ENCODE measurements at places on chromosomes 11 and 22. TPM values are rescaled to one million over a fixed set of nuclear protein-coding genes. Genes with fewer than 3 reads are reported as not detected.

DNA sequence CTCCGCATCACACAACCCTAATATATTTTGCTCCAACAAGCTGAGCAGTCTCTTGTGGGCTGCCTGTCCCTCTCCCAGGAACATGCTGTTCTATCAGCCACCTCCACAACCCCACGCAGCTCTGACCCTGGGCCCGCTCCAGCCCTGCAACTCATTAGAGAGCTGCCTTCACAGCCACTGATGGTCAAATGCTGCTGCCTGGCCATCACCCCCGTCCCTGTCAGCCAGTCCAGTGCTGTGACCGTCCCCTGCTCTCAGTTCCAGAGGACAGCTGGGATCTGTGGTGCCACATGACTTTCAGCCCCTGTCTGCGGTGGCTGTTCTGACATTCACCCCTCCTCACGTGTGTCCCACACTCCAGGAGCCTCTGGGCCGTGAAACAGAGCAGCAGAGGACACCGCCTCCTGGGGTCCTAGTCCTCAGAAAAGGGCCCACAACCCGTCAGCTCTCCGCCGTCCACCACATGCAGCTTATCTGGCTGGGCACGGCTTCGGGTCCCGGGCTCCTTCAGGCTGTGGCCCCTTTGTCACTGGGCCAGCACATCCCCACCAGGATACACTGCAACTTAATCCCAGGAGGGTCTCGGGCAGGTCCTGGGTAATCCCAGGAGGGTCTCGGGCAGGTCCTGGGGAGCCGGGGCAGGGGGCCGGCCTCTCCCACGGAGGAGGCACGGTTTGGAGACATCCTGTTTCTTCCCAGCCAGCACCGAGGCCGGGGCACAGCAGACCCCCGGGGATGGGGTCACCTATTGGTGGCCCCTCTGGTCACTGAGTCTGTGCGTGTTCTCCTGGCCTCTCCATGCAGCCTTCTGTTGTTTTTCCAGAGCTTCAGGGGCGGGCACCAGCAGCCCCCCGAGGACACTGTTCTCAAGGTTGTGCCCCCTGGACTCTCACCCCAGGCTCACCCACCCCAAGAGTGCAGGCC is 15.1 kb downstream of the CRELD2 start:
- DNase-seq, result peak; percentile 42

MED15 gene
- 134 TPM for total RNA-seq

SYCE3 gene
- not detected for total RNA-seq

DNA sequence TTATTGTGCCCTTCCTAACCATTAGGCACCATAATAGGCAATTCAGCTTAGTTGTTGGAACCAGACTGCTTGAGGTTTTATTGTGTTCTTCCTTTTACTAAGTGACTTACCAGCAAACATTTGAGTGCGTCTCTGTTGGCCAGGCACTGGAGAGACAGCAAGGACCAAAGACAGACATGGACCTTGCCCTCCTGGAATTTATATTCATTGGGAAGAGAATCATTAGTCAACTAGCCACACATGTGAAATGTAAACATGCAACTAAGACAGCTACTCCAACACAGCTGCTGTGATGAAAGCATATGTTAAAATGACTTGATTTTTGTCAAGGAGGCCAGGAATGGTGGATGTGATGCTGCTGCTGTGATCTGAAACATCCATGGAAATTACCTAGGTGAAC is 106.4 kb downstream of the TRAF6 start:
- DNase-seq, result no peak

EIF3L gene
- 526 TPM for total RNA-seq

DNA sequence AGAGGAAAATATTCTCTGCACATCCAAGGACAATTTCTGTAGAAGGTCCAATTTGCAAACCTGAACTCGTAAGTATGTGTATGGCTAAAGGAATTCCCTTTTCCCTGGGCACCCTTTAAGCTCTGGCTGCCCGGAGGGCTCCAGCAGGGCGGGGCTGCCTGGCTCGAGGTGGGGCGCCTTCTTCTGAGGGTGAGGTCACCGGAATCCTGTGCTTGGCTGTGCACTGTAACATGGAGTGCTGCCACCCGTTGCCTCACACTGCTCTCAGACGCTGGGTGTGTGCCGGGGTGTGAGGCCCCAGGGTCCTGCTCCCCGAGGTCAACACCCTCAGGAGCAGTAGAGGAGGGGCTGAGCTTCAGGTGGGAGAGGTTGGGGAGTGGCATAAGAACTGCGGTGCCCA is 61.5 kb downstream of the SYN3 start:
- DNase-seq, result no peak

- DNase-seq, result no peak
These were observed 81.8 kb downstream of the KCNC1 start for GRCh38 chr11:17816232-17816931.

ZNRF3 gene
- 0.70 TPM for total RNA-seq

- no peak for DNase-seq
These were observed 92.5 kb downstream of the BCR start for GRCh38 chr22:23272834-23273233.

DNA sequence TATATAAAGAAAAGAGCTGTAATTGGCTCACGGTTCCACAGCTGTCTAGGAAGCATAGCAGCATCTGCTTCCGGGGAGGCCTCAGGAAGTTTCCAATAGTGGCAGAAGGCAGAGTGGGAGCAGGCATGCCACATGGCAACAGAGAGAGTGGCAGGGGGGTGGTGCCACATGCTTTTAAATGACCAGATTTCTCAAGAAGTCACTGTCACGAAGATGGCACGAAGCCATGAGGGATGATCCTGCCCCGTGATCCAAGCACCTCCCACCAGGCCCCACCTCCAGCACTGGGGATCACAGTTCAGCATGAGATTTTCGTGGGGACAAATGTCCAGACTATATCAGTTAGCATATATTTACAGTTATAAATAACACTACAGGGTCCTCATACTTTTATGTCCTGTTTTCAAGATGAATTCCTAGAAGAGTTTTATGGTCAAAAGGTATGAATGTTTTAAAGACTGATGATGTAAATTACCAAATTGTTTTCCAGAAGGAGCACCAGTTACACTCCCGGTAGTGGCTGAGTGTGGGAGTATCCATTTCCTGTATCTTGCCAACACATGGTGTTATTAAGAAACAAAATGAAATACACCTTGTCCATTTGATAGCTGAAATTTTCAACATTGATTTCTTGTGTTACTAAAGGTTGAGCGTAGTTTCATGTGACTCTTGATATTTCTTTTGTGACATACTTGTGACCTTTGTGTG is 19.2 kb downstream of the FAM118A start:
- no peak for DNase-seq

XNDC1N gene
- total RNA-seq, result 33.2 TPM

DNA sequence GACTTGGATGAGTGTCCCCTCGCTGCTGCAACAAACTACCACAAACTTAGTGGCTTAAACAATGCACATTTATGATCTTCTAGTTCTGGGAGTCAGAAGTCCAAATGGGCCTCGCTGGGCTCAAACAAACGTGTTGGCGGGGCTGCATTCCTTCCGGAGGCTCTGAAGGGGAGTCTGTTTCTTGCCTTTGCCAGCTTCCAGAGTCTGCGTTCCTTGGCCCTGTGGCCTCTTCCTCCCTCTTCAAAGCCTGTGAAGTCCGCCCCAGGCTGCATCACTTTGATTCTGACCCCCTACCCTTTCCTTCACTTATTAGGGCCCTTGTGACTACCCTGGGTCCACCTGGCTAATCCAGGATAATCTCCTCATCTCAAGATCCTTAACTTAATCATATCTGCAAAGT is 80.3 kb upstream of the NECTIN1 start:
- no peak for DNase-seq

DNA sequence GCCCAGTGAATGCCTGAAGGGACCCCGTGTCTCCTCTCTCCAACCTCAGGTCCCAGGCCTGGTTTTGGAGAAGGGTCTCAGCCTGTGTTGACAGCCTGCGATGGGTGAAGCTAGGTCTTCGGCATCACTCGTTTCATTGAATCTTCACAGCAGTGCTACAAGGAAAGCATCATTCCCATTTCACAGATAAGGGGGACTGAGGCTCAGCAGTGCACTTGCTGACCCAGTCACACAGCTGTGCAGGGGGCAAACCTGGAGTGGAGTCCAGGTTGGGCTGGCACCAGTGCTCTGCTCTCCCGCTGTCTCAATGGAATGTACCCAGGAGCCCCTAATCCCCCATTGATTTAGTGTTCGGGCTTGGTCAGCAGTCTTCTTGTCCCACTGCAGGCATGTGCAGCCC is 10.9 kb upstream of the YWHAH start:
- DNase-seq, result no peak

GLYATL1 gene
- not detected for total RNA-seq

DNA sequence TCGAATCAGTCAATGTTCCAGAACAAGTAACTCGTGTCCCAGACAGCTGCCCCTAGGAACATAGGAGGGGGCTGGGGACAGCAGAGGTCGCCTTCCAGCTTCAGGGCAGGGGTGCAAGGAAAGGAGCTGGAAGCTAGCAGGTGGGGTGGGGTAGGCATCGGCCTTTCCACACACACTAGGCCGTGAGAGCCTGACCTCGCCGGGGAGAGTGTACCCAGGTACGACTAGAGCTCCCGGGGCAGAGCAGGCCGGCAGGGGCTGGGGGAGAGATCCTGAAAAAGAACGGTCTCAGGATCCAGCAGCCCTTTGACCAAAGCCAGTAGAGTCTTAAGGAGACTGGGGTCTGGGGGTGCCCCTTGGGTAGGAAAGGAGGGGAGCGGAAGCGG is 1127.5 kb downstream of the BRD1 start:
- no peak for DNase-seq

GRCh38 chr22:25193548-25193947 is 6.1 kb upstream of the CRYBB3 start:
- no peak for DNase-seq

DNA sequence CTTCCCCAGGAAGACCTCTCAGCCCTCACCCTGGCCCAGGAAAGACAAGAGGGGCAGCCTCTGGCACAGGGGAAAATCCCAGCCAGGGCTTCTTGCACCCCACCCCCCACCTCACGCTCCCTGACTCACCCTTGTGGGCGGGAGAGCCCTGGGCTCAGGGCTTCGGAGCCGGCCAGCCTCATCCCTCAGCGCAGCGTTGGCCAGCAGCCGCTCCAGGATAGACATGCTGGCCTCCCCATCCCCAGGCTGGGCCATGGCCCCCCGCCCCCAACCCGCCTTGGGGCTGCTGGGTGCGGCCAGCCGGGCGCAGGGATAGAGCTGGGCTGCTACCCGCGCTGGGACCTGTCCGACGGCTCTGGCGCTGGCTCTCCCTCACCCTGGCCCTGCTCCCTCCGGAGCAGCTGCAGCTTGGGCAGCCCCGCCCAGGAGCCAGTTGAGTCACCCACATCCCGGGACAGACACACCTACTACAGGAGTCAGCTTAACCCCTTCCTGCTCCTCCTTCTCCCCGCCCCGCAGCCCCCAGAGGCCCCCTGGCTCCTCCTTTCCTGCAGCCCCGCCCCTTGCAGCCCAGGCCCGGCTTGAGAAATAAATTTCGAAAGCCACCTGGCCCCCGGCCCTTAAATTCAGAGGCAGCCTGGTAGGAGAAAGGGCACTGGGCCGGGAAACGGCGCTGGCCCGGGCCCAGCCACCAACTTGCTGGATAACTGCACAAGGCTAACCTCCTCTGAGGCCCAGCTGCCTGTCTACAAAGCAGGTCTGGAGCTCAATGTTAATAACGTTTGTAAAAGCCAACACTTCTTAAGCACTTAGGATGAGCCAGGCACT is 13.4 kb downstream of the TNKS1BP1 start:
- DNase-seq, result no peak

DNA sequence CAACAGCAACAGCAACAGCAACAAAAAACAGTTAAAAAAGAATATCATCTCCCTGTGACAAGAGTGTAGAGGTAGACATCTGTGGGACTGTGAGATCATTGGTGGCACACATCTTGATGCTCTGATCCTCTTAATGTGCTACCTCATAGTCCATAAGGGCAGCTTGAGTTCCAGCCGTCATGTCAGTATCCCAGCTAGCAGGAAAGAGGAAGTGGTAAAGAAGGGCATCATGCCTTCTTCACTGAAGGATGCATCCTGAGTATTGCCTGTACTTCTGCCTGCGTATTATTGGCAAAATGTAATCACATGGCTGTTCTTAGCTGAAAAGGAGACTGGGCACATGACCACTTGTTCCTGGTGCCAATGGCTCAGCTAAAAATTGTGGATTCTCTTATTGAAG is 314.3 kb downstream of the TBC1D22A start:
- DNase-seq, result no peak

TMPRSS5 gene
- total RNA-seq, result 1.2 TPM

MS4A12 gene
- not detected for total RNA-seq

DNA sequence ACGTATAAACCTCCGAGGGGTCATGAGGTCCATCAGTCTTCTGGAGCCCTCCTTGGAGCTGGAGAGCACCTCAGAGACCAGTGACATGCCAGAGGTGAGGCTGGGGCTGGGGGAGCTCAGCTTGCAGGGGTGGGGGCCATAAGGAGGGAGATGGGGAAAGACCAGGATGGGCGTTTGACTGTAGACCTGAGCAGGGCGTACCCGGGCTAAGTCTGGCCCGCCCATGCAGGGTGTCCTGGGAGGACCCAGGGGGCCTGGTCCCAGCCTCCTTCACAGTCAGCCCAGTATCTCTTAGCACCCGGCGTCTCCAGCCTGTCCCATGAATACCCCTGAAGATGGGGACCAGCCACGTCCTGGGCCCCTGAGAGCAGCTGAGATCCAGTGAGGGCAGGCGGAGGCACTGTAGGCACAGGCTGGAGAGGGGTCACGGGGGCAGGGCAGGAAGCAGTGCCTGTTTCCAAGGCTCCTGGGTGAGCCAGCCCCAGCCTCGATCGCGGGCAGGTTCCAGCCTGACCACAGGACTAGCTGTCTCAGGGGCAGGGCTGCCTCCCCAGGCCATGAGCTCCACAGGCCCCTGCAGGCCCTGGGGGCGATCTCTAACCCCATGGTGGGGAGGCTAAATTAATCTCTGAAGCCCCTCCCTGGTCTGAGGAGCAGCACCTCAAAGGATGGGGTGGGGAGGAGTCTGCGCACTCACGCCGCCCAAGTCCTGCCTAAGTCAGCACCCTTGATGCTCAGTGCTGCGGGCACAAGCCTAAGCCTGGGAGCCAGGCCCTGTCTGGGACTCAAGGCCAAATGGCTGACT is 7.1 kb downstream of the SSH3 start:
- no peak for DNase-seq

DNA sequence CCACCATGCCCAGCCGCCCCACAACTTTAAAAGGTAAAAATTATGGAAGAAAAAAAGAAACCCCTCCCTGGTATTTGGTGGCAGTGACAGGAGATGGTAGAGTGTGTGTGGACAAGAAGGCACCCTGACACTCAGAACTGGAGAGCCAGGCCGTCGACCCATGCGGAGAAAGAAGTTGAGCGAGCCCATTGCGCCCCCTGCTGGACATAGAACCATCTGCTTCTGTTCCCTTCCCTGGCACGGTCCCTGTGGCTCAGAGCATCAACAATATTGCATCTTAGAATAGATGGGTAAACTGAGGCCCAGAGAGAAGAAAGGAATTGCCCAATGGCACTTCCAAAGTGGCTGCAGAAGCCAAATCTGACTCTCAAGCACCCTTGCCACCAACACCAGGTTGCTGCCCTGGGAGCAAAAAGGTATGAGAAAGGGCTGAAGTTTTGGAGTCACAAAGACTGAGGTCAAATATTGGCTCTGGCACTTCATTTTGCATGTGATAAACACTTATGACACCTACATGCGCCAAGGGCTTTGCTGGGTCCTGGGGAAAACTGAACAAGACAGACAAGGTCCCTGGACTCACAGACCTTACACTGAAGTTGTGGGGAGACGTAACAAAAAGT is 8.6 kb downstream of the MRPL11 start:
- peak; percentile 71 for DNase-seq

GRCh38 chr11:31643857-31644256 is 134.3 kb downstream of the ELP4 start:
- no peak for DNase-seq

GRCh38 chr22:41913842-41914534 is 886 bp downstream of the SHISA8 start:
- peak; percentile 73 for DNase-seq

AKIP1 gene
- 10.7 TPM for total RNA-seq

DKK3 gene
- total RNA-seq, result not detected

Data from B cell (primary cell).